ENCODE measurements at places on chromosomes 7 and 10.

DNA sequence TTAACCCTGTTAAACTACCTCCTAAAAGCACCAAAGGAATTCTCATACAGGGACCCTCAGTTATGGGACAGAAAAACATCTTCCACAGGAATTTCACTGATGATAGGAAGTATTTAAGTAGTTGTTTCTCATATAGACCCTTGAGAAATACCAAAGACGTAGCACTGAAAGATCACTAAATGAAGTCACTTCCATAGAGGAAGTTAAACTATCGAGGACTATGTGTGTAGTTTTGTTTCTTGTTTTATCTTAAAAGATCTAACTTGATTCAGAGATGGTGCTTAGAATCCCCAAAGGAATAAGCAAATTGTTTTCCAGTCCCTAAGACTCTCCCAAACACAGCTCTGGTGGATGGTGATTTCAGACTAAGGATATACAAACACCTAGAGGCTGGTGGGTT lies 94.8 kb upstream of the AFAP1L2 start:
- DNase-seq = no peak

- no peak for DNase-seq
Measured at GRCh38 chr10:106183041-106183440, 981.5 kb downstream of the SORCS1 start.

- no peak for DNase-seq
Measured at GRCh38 chr7:82559193-82559805, 115.7 kb upstream of the CACNA2D1 start.

DNA sequence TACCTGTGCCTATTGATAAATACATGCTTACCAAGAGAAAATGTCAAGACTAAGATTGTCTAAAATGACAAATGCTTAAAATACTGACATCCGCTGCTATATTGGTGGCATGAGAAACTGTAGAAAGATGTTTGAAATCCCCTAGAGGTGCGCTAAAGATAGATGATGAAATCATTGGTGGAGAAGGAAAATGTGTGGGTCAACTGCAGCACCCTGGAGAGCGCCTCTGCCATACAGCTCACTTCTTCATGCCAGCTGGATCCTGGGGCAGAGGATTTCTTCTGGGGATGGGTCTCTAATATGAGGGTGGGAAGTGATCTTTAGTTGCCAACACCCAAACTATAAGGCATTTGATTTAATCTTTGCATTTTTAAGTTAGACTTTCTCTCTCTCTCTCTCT lies 680.4 kb upstream of the POM121L12 start:
- DNase-seq = peak; percentile 1

DNA sequence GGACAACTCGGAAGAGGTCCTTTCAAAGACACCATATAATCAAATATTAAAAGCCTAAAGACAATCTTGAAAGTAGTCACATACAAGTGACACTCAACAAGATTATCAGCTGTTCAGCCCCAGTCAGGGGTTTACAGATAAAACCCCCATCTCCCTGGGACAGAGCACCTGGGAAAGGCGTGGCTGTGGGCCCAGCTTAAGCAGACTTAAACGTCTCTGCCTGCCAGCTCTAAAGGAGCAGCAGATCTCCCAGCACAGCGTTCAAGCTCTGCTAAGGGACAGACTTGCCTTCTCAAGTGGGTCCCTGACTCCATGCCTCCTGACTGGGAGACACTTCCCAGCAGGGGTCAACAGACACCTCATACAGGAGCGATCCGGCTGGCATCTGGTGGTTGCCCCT lies 18.0 kb downstream of the CDCA7L start:
- DNase-seq = peak; percentile 12

- DNase-seq = peak; percentile 52
Measured at GRCh38 chr10:75234683-75235374, 928 bp downstream of the COMTD1 start.

GRCh38 chr10:22486431-22486830 lies 141.1 kb downstream of the SPAG6 start:
- no peak for DNase-seq

Measured in hematopoietic multipotent progenitor cell treated with erythropoietin and hydrocortisone succinate and interleukin-3 and kit ligand, for 6 days (in vitro differentiated cells).